ENCODE measurements at places on chromosomes 12 and 14.

DNA sequence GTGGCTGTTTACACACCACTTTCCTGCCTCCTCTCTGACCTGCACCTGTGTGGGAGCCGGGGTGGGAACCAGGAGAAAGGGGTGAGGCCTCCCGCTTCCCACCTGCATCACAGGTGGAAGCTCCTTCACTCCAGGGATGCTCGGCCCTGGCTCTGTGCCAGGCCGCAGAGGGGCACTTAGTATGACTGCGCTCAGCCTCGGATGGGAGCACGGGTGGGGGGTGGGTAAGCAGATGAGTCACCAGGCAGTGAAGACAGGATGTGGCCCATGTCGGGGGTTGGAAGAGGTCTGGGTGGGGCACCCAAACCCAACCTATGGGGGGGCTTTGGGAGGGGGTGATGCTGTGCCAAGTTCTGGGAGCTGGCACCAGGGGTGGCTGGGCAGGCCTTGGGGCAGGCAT lies 7.4 kb upstream of the CYP46A1 start:
- no peak for DNase-seq

GRCh38 chr12:26939192-26939832 lies 1.0 kb downstream of the FGFR1OP2 start:
- no peak for DNase-seq

- DNase-seq, result no peak
Measured at GRCh38 chr14:54108481-54109471, 152.2 kb upstream of the BMP4 start.

DNA sequence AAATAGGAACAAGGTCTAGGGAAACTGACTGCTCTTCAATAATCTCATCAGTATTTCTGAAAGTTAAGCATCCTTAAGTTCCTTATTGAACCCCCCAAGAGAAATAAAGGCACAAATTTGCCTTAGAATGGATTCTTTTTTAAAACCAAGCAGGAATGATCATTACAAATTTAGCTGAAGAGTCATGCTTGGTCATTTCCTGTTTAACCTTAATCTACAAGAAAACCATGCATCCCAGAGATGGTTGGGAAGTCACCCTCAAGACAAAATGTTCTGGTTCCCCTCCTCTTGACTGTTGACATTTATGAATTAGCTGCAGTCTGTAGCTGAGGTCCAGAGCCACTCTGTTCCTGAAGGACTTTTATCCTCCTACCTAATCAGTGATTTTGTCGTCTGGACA lies 291.8 kb upstream of the G2E3 start:
- no peak for DNase-seq

- no peak for DNase-seq
Measured at GRCh38 chr12:66739266-66739665, 60.4 kb upstream of the GRIP1 start.

DNA sequence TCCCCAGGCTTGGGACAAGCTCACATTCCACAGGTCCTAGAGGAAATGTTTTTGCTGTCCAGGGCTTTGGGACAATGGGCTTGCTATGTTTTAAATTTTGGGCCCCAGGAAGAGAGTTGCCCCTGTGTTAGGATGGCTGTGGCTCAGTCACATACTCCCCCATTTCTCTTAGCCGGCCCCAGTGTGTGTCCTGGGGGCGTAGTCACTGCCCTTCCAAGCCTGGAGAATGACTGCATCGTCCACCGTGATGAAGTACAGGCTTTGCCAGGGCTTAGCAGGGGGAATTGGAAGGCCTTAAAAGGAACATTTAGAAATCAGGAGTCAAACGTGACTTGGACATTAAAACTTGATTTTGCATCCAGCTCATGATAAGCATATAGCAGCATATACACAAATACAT lies 293.6 kb downstream of the CACNA1C start:
- no peak for DNase-seq

- DNase-seq, result no peak
Measured at GRCh38 chr14:77099425-77100167, 1.5 kb downstream of the CIPC start.

GRCh38 chr12:46770501-46771183 lies 55.2 kb downstream of the SLC38A4 start:
- DNase-seq, result no peak

DNA sequence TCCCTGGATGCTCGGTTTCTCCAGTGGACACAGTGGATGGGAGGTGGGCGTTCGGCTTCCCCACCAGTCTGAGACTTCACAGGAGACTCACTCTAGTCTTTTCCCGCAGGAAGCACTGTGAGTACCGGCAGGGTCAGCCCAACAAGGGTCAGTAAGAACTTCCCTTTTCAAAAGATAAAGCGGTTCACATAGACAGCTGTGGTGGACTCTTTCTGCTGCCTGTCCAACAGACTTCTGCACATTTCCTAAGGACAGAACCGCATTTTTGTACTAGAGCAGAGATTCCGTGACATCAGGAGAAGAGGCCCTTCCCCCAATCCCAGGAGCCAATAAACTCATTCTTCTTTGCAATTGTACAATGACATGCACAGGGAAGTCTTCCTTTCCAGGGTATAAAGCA lies 10.4 kb downstream of the LTBR start:
- no peak for DNase-seq

DNA sequence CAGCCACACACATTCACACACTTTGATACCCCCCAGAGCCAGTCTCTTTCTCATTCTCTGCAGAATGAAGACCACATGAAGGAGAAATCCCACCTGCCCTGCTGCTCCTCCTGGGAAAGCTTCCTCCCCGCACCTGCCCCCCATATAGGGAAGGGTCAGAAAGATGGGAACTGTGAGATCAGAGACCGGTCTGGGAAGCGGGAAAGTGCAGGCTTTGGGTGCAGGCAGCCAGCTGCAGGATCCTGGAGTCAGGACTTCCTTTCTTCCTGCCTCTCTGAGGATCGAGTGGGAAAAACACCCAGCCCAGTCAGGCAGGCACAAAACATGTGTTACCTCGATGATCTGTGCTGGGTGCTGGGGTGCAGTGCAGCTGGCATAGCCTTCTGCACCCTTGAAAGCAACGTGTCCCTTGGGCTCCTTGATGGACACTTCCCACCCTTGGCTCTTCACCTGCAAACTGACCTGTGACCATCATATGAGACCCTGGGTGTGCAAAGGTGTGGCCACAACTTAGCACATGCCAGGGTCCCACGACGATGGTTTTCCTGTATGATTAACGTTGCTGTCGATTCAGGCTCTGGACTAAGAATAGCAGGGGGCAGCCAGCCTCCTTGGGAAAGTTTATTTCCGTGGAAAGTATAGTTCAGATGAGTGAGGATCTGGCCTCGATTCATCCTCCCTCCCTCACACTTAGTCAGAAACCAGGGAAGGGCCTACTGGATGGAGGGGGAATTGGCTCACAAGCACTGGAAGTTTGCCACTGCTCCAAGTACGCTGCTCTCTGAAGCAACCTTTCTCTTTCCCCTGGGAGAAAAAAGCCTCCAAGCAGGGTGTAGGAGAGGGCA lies 105.4 kb upstream of the MED13L start:
- no peak for DNase-seq

DNA sequence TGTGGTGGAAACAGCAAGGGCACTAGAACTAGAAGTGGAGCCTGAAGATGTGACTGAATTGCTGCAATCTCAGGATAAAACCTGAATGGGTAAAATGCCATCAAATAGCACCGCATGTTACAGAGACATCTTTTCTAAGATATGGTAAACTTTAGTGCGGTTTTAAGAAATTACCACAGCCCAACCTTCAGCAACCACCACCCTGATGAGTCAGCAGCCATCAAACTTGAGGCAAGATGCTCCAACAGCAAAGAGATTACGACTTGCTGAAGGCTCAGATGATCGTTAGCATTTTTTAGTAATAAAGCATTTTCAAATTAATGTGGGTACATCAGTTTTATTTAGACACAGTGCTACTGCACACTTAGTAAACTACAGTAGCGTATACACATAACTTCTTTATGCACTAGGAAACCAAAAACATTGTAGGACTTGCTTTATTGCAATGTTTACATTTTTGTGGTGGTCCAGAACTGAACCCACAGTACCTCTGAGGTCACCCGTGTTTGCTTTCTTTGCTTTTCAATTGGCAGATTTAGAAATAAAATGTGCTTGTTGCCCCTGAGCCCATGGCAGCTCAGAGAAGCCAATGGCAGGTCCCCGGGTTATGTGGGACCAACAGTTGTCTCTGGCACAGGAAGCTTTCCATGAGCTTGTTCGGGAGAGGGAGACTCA lies 15.9 kb downstream of the GOLGA3 start:
- no peak for DNase-seq

DNA sequence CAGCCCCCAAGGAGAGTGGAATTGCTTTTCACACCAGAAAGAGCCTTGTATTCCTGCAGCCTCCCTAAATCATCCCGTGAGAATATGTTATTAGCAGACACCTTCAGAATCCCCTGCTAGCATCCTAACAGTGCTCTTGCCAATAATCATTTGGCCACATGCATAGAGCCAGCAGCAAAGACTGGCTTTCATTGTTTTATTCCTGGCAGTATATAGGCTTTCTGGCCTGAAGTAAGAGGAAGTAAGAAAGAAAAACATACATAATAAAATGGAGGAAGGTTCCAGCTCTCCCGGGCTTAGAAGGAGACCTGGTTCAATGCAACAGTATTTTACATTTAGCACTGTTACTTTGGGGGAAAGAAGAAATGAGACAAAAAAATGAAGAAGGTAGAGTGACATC lies 176.7 kb upstream of the ATF7IP start:
- DNase-seq, result no peak

GRCh38 chr12:41724216-41724615 lies 420.5 kb downstream of the GXYLT1 start:
- DNase-seq, result no peak

GRCh38 chr14:37641117-37641516 lies 45.7 kb downstream of the TTC6 start:
- no peak for DNase-seq

- DNase-seq, result no peak
Measured at GRCh38 chr12:62732861-62733427, 202.0 kb downstream of the PPM1H start.
